Fibroblast of skin of back (primary cell): ENCODE measurements at places on chromosomes 6 and 20.

DNA sequence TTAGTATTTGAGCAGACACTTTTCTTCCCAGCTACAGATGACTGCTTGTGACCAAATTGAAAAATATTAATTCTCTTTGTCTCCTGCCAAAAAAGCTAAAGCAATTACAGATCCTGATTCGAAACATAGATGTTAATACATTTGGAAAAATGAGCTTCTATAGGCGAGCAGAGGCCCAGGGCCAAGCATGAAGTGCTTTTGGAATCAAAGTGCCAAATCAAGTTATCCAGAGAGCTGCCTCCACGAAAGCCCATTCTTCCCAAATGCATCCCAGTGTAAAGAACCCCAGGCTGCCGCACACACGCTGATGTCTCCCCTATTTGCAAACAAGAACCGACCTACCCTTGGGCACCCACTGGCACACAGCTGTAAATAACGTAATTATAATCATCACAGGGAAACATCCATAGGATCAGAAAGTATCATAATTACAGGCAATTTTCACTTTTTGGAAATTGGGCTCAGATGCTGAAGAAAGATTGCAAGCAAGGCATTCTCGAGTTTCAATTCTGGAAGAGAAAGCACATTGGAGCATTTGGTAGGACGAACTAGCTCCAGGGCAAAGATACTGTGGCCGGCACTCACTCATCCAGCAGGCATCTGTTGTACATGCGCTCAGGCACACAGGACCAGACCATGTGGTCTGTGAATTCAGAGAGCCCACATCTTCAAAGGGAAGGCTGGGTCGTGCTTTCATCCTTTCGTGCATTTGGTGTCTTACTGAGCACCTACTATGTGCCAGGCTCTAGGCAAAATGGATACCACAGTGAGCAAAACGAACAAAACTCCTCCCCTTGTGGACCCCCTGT lies 45.9 kb downstream of the BMP7 start:
- peak; percentile 11 for DNase-seq

GRCh38 chr6:118905851-118906250 lies 11.9 kb downstream of the ASF1A start:
- DNase-seq, result no peak

DNA sequence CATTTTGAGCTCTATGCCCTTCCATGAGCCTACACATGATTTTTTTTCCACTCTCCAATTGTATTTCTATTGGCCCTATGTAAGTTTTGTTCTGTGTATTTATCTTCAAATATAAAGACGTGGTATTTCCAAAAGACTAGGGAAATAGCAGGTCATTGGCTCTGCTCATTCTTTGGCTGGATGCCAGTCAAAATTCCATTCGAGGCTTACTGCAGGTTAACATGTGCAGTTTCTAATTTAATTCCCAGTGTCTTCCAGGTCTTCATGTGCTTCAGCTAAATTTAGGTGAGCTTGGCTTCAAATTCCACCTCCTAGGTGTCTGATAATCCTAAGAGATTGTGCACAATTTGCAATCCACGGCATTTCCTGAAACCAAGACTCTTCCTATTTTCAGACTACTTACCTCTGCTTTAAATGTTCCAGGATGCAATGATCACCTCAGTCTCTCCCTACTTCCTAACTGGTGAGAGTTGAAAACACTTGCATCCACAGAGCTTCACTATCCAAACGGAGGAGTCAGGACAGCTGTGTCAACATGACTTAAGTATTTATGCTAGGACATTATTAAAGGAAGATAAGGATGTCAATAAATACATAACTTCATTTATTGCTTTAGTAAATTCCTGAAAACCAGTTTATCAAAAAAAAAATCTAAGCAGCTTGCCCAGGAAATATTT lies 236.1 kb downstream of the COL12A1 start:
- peak; percentile 46 for DNase-seq

- peak; percentile 64 for DNase-seq
Measured at GRCh38 chr6:125421836-125422235, 120.1 kb upstream of the HDDC2 start.
